ENCODE measurements at places on chromosomes 3 and 15.

DNA sequence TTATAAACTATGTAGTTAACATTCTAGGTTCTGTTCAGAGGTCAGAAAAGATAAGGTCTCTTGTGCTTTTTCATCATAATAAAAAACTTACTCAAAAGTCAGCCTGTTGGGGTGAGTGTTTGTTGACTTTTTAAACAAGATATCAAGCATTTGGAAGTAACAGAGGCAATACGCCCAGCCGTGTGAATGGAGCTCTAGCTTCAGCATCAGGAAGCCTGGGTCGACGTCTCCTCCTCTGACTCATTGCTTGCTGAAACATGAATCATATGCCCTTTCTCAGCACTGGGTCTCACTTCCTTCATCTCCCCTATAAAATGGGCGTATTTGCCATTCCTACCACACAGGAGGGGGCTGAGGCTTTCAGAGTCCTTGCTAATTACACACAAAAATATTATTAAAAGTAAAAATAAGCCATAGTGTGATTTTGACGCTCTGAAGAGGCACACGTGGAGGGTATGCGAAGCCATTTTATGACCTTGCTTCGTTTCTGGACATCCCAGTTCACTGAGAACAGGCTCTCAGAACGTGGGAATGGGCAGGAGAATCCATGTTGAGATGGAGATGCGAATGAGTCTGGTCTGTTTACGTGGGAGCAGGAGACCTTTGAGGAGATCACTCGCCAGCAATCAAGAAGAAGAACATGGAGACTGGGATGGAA is 220.8 kb upstream of the TPRG1 start:
- no peak for DNase-seq

GRCh38 chr15:82942691-82943090 is 9.8 kb downstream of the HOMER2 start:
- DNase-seq: no peak

GRCh38 chr3:156516961-156517360 is 38.0 kb downstream of the SSR3 start:
- no peak for DNase-seq

DNA sequence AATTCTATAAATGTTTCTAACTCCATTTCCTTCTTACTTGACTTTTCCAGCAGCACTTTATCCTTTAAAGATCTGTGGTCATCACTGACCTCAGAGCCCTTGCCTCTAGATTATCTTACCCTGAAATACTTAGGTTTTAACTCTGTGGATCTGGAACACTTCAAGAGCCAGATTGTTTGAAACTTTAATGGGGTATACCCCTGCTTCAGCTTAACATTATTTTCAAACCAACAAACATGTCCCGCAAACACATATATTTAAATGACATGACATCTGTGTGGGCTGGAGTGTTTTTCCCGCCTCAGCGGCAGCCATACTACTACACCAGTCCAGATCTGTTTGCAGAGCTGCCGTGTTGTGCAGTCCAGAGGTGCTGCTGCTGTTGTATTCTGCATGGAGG is 252.0 kb upstream of the TPM1 start:
- no peak for DNase-seq

- no peak for DNase-seq
Observed at GRCh38 chr3:53665608-53666425, 171.4 kb downstream of the CACNA1D start.

DNA sequence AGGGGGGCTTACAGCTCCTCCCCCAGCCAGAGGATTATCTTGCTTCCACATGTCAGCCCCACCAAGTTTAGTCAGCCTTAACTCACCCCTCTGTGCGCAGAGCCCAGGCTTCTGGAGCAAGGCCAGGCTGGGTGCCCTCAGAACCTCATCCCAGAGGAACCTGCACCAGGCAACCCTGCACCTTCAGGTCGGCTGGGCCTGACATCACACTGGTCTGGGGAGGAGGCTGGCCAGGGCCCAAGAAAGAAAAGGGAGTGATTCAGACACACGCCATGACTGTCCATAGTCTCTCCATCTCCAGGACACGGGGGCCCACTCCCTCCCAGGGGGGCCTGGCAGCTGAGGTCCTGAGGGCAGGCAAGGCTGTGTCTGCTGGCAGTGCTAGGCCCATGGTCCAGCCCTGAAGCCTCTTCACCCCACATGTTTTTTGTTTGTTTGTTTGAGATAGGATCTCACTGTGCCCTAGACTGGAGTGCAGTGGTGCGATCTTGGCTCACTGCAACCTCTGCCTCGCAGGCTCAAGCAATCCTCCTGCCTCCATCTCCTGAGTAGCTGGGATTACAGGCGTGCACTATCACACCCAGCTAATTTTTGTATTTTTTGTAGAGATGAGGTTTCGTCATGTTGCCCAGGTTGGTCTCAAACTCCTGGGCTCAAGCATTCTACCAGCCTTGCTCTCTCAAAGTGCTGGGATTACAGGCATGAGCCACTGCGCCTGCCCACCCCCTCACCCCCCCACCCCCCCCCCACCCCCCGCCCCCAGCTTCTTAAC is 11.1 kb downstream of the TNK2 start:
- no peak for DNase-seq

GRCh38 chr3:60081381-60082095 is 1031.7 kb upstream of the CFAP20DC start:
- no peak for DNase-seq

GRCh38 chr3:59321881-59322540 is 272.2 kb upstream of the CFAP20DC start:
- no peak for DNase-seq

DNA sequence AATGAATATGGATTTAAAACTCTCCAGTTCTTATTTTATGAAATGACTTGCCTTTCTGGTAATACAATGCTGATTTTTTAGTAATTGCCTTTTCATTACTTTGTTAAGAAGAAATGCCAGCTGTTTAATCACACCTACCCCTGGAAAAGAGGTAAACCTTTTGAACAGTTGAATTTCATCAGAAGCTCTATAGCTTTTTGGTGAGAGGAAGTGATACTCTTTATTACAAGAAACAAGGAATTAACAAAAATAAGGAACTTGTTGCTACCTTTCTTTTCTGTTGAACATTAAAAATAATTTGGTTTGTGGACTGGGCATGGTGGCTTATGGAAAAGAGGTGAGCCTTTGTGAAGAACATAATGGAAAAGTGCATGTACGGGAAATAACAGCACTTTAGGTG is 19.7 kb downstream of the BLOC1S6 start:
- DNase-seq: no peak
